Aorta (tissue), 5 donors: ENCODE measurements at places on chromosomes 7 and 10.

DNA sequence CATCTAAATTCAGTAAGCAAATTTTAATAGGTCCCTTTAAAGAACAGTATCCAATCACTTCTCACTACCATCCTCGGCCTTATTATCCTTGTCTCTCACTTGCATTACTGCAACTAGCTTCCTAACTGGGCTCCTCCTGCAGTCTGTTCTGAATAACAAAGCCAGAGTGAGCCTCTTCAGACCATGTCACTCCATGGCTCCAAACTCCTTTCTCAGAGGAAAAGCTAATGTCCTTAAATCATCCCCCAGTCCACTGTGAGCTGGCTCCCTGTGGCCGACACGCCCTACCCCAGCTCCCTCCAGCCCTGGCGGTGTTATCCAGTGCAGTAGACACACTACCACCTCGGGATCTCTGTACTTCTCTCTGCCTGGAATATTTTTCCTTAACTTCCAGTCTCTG, 80.0 kb downstream of the EPC1 start:
- no peak for DNase-seq

DNA sequence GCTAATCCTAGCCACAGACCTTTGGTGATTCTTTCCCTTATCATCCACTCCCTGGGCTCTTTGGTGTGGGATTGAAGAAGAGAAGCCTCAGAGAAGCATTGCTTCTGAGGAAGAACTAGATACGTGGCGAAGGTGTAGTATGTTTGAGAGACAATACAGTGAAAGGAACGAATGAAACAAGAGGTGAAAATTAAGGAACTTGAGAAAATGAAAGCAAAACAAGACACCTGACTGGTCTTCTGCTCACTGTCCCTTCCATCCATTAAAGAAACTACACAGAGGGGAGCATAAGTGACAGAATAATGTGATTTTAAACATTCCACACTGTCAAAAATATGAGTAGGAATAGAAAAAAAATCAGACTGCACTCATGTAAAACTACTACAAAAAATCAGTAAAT, 219.6 kb upstream of the NPSR1 start:
- no peak for DNase-seq

DNA sequence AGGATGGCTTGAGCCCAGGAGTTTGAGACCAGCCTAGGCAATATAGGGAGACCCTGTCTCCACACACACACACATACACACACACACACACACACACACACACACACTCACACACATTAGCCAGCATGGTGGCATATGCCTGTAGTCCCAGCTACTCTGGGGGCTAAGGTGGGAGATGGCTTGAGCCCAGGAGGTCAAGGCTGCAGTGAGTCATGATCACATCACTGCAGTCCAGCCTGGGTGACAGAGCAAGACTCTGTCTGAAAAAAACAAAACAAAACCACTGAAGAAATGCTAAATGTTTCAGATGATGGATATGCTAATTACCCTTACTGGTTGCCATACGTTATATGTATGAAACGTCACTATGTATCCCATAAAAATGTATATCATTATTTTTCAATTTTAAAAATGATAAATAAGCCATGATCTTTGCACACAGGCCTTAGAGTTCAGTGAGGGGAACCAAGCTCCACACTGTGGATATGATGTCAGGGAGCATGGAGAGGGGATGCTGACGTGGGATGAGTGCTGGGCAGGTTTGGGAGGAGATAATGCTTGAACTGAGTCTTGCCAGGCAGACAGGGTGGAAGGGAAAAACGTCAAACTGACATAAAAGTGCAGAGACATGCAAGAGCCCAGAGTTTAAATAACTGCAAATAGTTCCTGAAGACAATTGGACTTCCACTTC, 45.9 kb upstream of the ARHGAP12 start:
- no peak for DNase-seq

- peak; percentile 81 for DNase-seq
Observed at GRCh38 chr10:98391578-98391991, 23.4 kb downstream of the PYROXD2 start.

- DNase-seq, result no peak
Observed at GRCh38 chr7:154960063-154960790, 42.7 kb downstream of the PAXIP1 start.

DNA sequence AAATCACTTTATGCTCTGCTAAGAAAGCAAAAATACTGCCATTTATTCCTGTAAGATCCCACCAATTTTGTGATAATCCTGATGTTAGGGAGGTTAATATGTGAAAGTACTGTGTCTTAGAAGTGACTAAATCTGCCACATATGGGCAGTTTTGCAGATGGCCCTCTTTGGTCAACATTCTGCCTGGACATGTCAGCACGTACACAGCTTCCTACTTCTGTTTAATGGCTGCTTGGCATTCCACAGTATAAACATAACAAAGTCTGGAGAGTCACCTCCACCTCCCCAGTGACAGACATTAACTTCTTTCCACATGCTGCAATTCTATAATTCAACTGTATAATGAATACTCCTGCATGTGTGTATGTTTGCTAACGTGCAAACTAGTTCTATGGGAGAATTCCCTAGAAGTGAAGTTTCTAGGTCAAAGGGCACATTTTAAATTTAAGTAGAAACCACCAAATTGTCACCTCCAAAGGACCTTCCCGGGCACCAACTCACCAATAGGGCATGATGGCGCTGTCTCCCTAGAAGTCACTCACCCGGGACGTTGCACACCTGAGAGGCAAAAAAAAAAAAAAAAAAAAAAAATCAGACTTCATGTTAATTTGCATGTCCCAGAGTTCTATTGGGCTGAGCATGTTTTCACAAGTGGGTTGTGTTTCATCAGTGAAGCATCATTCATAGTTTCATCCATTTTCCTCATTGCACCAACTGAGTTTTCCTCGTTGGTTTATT, 38.9 kb downstream of the MKI67 start:
- DNase-seq, result no peak

GRCh38 chr10:36677431-36677768, 448.0 kb upstream of the ANKRD30A start:
- no peak for DNase-seq

DNA sequence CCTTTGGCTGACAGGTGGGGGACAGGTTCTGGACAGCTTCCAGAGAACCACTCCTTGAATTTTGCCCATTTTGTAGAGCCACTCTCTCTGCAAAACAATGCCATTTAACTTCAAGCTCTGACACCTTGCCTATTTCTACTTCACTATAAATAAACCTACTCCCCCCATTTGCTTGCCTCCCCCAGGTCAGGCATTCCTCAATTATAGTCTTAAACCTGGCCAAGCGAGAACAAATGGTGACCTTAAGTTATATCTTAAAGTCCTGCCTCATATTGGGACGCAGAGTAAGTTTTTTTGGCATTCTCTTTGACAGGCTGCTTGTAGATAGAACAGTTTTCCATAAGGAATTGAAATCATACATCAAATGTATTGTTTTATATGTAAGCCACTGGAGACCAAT, 706.9 kb downstream of the LRMDA start:
- no peak for DNase-seq

GRCh38 chr10:3897156-3897555, 112.1 kb upstream of the KLF6 start:
- DNase-seq, result no peak

- no peak for DNase-seq
Observed at GRCh38 chr7:124649397-124650014, 116.1 kb downstream of the GPR37 start.

DNA sequence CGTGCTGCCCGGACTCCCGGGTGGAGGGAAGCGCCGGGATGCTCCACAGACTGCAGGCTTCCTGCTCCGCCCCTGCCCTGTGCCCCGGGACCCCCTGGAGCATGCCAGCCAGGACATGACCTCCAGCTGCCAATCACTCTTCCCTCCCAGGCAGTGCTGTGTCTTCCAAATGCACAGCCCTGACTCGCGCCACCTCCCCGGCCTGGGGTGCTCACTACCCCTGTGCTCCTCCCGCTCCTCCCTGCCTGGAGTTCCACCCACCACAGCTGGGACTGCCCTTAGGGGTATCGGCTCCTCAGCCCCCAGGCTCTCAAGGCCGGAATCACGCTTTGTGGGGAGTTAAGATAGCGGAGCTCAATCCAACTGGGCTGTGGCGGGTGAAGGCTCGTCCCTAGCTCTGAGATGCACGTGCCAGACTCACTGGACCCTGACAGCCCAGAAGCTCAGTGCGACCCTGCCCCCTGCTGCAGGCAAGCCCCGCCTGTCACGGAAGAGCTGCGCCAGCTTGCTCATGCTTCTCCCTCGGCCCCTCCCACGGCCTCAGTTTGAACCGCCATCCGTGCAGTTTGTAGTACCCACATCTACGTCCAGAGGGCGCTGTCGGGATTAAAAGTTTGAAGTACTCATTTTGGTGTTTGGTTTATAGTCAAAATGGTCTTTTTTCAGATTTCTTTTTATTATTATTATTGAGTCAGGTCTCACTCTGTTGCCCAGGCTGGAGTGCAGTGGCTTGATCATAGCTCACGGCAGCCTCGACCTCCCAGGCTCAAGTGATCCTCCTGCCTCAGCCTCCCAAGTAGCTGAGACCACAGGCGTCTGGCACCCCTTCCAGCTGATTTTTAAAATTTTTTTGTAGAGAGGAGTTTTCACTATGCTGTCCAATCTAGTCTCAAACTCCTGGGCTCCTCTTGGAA, 142.5 kb upstream of the TCERG1L start:
- DNase-seq, result peak; percentile 71

GRCh38 chr10:30542001-30542894, 87.3 kb downstream of the LYZL2 start:
- DNase-seq, result no peak

DNA sequence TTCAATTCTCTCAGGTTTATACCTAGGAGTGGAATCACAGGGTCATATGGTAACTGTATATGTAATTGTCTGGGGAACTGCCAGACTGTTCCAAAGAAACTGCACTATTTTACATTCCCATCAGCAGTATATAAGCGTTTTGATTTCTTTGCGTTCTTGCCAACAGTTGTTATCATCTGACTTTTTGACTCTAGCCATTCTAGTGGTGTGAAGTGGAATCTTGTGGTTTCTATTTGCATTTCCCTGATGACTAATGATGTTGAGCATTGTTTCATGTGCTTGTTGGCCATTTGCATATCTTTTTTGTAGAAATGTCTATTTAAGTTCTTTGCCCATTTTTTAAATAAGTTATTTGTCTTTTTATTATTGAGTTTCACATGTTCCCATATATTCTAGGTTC, 44.3 kb upstream of the ZC3HAV1 start:
- DNase-seq, result no peak

DNA sequence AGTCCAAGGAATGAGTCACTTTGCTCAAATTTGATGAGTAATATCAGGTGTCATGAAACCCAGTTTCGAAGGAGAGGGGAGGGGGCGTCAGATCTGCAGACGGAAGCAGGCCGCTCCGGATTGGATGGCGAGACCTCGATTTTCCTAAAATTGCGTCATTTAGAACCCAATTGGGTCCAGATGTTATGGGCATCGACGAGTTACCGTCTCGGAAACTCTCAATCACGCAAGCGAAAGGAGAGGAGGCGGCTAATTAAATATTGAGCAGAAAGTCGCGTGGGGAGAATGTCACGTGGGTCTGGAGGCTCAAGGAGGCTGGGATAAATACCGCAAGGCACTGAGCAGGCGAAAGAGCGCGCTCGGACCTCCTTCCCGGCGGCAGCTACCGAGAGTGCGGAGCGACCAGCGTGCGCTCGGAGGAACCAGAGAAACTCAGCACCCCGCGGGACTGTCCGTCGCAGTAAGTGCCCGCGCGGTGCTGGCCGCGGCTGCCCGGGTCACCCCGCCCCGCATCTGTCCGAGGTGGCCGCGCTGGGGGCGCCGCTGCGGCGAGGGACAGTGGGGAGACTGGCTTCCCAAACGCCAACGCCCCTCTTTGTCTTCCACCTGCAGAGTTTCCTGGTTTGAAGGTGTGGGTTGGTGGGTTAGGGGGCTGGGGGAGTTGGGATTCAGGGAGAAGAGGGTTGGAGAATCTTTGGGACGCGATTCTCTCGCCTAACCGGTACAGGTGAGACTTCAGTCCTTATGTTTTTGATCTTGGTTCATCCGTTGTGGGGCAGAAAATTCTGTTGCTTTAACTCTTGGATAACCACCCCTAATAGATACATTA, at the start of gene TAC1:
Gene TAC1, plus strand, starts transcription at position 351 of the 829 bp plus-strand sequence. CDS start 527 bp downstream, outside the sequence.
- DNase-seq, result no peak

DNA sequence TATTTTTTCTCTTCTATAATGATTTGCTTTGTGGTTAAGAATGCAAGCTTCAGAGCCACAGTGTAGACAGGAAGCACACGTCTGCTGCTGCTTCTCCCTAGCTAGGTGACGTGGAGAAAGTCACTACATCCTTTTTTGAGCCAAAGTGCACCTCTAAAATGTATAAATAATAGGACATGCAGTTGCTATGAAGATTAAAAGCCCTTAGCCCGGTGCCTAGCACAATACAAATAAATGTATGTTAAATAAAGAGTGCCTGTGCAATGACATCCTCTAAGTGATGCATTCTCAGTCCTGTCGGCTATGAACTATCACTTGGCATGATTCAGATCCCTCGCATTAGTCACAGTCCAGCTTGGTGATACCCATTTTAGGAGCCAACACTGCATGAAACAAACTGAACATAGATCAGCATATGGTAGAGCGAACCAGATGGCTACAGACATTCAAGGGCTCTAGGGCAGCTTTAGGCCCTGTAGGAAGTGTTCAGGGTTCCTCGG, 4.8 kb upstream of the TRDMT1 start:
- no peak for DNase-seq

DNA sequence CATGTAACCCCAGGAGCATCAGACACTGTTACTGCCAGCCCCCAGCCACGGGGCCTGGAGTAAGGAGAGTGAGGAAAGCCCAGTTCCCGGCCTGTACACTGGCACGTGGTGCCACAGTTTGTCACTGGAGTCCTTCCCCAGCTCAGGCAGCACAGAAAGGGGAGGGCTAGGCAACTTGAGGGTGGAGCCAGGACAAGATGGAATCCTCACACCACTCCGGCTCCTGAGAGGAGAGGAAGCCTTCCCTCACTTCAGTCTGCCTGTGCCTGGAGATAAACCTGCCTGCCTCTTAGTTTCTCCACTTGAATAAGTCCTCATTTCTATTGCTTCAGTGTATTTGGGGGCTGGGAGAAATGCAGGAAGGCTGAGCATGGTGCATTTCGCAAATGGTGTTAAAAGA, 176.0 kb downstream of the KIAA1217 start:
- DNase-seq, result no peak

DNA sequence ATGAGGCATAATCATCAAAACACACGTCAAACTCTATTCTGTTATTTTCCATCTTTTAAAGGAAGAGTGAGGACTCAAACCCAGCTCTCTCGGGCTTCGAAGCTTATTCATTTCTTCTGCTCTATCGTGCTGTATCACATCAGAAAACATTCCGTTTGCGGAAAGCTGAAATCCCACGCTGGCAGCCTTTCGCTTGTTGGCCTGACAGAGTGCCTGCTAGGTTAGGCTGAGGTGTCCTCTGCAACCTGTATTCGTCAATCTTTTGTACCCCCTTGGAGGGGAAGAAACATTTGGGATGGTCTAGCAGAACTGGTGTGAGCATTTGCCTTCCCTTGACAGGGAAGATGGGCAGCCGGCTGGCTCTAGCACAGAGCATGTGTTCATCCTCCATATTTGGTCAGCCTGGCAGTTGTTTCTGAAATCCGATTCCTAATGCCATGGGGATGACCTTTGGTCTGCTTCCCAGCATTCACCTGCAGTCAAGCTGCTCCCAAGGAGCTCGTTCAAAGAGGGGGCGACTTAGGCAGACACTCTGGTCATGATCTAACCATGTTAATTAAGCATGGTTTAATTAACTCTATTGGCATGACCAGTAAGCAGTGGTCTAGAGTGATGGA, 55.2 kb downstream of the TACC2 start:
- no peak for DNase-seq
